ENCODE measurements at places on chromosomes 16 and 17.
A peak's percentile ranks its signal among the peaks of the same experiment; 100 is the strongest.

- no peak for DNase-seq
Measured at GRCh38 chr16:71536752-71537499, 10.7 kb downstream of the CHST4 start.

DNA sequence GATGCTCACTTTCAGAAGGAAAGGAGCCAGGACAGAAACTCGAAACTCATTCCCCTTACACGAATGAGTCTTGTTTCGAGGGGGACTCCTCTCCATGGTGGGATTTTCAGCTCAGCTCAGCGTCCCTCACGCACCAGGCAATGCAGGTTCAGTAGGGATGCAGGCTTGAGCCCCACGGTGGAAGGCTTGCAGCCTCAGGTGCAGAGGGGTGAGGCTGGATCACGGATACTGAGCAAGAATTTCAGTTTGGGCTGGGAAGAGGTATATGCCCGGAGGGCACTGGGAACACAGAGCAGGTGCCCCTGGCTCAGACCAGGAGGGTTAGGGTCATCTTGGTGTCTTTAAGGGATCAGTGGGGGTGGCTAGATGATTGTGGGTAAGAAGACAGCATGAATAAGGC, 344.9 kb upstream of the TNRC6C start:
- no peak for DNase-seq

- DNase-seq: no peak
Measured at GRCh38 chr17:73224663-73225305, 31.9 kb downstream of the COG1 start.

GRCh38 chr17:13520899-13521572, 80.7 kb downstream of the HS3ST3A1 start:
- no peak for DNase-seq

DNA sequence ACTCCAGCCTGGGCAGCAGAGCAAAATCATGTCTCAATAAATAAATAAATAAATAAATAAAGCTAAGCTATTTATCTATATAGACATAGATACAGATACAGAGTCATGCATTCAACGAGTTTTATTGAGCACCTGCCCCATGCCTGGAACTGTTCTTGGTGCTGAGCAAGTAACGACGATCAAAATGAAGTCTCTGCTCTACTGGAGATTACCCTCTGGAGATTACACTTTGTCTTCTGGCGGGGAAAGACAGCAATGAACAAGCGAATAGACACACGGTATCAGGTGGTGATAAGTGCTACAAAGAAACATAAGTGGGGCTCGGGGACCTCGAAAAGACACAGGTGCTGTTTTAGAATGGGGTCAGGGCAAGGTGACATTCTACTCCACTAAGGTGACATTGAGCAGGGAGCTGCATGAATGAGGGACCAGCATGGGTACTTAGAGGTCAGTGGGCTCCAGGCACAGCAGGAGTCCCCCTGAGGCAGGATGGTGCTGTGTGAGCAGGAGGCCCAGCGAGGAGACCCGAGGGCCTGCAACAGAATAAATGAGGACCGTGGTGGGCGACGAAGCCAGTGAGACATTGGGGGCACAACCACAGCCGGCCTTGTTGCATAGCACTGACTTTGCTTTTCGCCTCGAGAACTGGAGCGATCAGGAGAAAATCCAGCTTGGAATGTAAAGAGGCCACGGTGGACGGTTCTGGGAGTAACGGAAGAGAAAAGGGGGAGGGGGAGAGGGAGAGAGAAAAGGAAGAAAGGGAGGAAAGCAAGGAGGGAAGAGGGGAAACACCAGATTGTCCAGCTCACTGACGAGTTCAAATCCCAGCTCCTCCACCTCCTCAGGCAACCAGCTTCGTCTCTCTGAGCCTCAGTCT, 42.4 kb upstream of the MEAK7 start:
- DNase-seq: no peak

DNA sequence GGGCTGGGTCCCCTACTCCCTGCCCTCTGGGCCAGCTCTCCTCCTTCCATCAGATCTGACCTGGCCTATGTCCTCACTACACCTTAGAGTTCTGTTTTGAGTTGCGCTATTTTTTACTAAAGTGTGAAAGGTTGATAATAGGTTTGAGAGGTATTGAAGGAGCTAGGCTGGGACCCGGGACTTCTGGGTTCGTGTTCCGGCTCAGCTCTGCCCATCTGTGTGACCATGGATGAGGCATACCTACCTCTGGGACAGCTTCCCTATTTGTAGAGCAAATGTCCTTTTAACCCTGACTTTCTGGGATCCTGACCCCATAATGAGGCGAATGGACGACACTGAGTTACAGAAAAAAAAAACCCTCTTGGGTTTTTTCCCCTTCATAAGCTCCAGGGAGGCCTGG, 36.0 kb downstream of the IL21R start:
- no peak for DNase-seq

DNA sequence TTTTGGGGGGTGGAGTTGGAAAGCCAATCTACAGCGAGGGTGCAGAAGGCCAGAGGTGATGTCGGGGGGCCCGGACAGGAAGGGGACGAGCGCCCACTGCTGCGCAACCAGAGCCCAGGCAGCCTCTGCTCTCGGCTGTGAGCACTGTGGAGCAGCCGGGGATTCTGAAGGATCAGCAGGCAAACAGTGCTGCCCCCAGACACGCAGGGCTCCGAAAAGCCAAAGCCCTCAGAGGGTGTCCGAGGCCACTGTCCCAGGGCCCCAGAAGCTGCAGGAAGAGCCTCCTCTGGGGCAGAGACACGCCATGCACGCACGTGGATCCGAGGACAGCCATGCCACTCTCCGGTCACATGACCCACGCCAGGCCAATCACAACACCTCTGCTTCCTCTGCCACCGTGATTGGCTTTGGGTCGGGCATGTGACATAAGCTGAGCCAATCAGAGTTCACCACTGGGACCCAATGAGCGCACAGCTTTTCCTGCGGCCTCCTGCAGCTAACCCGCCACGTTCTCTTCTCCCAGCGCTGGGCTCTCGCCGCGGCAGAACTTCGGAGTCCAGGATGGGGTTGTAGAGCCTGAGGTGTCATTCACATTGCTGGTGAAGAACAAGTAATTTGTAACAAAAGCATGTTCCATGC, 40.7 kb downstream of the ACTG1 start:
- peak; percentile 57 for DNase-seq

DNA sequence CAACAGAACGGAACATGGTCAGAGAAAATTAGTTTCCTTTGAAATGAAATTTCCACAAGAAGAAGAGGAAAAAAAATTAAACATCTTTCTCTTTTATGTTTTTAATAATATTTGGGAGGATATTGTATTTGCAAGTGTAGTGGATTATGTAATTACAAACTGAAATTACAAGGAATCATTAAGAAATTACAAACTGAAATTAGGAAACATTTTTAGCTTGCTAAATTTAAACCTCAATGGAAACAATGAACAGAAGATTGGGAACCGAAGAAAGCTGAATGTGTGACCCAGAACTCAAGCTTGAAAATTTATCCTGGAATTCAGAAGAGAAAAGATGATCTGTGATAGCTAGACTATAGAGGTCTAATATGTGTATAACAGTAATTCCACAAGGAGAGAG, 4.4 kb upstream of the PIK3R5 start:
- DNase-seq: no peak

DNA sequence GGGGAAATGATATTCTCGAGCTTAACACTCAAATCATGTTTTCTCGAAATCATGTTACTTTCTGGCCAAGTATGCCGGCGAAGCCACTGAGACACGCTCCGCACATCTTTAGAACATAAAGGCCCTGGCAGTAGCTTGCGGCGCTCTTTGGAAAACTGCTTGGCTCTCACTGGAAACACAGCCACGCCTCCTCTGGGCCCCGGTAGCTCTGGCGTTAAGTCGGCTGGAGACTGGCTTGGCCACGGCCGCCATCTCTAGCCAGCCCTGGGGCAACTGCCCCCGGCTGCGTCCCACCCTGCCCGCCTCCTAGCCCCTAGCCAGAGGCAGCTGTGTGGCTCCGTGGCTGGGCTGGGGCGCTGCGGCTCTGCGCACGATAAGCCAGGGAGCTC, 9.2 kb upstream of the BAIAP2 start:
- DNase-seq: no peak

DNA sequence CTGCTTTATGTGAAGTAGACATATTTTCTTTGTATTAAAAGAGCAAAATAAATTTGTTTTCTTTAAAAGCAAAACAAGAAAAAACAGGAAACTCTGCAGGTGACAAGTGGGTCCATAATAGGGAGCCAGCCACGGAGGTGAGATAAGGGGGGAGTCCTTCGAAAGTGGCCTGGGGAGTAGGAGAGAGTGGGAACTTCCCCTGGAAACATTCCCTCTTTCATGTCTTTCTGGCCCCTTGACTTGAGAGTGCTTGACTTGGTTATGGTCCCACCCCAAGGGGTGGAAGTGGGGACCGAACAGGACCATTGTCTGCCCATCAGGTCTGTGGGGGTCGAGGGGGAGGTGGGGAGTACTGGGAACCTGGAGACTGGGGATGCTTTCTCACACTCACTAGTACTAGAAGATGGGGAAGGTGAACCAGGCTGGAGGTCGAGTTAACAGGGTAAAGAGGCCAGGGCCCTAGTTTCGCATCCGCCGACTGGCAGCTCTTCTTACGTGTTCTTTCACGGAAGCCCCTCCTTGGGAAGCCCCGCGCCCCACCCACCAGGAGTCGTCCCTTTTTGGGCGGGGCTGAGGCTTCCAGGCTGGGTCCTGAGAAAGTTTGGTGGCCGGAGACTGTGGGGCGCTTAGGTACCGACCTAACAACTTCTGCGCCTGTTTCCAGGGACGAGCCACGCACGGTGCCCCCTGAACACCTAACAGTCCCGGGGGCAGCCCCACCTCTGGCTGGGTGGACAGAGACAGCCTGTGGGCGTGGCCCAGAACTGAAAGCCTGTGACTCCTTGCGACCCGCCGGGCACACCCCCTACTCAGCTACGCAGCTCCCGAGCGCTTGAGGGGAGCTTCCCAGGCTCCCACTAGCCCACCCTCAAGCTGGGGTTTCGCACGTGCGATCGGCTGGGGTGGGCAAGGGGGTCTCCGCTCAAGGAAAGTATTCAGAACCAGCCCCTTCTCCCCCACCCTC, 790 bp downstream of the TRADD start:
- DNase-seq: no peak

- DNase-seq: no peak
Measured at GRCh38 chr16:52805559-52806168, 247.0 kb downstream of the CHD9NB start.

- peak; percentile 23 for DNase-seq
Measured at GRCh38 chr16:80852261-80852872, 48.0 kb upstream of the CDYL2 start.

DNA sequence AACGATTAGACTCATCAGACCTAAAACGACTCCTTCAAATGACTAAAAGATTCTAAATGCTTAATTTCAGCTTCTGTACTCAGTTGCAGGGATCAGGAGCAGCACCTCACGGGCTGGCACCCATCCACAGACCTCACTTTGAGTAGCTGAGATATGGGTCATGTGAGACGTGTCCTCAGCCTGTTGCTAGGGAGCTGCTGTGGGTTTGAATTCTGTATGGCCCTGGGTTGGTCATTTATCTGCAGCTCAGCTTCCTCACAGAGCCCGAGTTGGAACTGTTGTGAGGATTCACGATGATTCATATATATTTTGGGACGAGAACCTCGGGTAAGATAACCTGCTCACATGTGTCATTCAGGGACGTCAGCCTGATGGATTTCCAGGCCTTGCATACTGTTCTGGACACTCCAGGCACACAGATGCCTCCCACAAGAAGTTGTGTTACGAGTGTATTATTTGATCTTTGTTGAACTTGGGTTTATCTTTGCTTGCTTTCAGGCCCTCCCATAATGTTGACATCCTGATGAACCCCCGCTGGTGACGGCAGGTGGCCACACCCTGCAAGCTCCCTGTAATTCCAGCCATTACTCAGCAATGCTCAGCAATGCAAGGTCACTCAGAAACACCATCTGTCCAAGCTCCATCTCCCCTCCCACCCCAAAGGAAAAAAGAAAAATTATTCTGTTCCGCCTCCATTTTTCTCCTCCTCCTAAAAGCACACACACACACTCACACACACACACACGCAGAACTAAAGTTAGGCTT, 137.6 kb downstream of the RBFOX3 start:
- no peak for DNase-seq

DNA sequence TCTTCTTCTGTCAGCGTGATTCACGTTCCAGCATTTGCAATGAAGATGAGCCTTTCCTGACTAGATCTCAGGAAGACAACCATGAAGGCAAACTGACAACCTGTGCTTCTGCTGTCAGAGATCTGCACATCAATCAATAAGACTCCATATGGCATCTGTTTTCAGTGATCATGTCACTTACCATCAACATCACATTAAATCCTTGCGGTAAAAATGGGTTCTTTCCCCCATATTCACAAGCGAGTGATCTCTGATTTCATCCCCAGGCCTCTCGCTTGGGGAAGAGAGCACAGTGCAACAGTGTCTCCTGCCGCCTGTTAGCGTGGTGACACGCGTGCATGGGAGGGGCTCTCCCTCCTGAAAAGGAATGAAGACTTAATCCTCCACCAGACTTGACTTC, 11.1 kb downstream of the NACA2 start:
- DNase-seq: no peak

Measured in HTR-8/SVneo (cell line).